NCI-H2107 (cell line): ENCODE measurements at places on chromosomes 16 and 17.

GRCh38 chr16:1550696-1551095, 17.2 kb downstream of the TMEM204 start:
- DNase-seq: no peak

- DNase-seq: no peak
Observed at GRCh38 chr17:21044971-21045370, 2.2 kb upstream of the USP22 start.

- DNase-seq: no peak
Observed at GRCh38 chr16:30715750-30716445, 16.9 kb downstream of the SRCAP start.

- no peak for DNase-seq
Observed at GRCh38 chr16:14309906-14310305, 238.8 kb downstream of the MRTFB start.

GRCh38 chr17:57808882-57809281, 41.0 kb downstream of the MRPS23 start:
- DNase-seq: no peak

DNA sequence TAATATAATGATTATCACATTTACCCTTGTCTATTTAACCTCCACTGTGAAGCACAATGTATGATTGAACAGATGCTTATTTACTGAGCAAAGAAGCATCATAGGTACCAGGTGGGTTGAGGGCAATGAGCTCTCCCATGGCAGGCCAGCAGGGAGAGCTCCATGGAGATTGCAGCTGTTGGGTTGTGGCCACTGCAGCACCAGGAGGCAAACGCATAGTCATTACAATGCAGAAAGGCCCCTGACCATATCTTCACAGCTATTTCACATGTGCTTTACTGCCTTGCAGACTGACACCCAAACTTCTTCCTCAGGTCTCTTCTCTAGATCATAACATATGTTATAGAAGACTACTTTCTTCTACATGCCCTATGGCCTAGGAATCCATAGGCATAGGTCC, 75.0 kb downstream of the MMD start:
- no peak for DNase-seq

DNA sequence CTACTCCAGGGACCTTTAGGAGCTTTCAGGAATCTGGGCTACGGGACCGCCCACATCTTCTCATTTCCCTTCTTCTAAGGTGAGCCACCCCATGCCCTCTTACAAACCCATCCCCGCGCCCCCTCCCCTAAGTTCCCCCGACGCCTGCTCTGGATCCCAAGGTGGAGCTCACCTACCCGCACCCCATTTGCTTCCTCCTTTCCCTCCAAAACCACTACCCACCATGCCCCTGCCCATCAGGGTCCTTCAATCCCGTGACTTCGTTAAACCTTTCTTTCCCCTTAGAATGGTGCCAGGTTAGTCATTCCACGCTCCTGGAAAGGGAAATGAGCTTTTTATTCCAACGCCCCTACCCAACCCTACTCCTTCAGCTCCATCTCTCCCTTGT, 326 bp upstream of the MTMR4 start:
- DNase-seq: no peak
